Pancreas (tissue), 10 donors: ENCODE measurements at places on chromosomes 5 and 9. TPM values are rescaled to one million over a fixed set of nuclear protein-coding genes. Genes with fewer than 3 reads are reported as not detected.

DNA sequence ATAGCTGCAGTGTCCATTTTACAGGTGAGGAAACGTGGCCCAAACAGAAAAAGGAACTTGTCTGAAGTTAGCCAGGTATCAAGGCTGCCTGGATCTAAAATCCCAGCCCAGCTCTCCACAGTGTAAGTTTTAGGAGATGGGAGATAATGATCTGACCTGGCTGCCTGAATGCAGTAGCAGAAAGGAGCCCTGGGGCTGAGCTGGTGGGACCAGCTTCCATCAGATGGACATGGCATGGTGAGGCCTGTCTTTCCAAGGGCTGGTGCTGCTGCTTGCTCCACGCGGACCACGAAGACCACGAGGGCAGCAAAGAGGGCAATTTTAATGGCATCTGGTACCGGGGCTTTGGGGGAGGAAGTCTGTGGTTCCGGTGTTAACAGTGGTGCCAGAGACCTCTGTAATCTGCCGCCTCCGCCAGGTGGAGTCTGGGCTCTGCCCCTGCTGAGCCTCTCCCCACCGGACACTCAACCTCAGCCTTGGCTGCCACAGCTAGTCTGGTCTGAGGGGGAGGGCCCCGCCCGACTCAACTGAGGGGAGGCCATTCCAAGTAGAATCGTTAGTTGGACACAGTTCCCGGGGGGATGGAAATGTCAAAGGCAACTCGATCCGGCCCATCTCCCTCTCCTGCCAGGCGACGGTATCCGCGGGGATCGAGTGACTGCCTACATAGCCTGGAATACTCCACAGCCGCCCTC, 650 bp downstream of the MYORG start:
- DNase-seq: peak; percentile 78

DNA sequence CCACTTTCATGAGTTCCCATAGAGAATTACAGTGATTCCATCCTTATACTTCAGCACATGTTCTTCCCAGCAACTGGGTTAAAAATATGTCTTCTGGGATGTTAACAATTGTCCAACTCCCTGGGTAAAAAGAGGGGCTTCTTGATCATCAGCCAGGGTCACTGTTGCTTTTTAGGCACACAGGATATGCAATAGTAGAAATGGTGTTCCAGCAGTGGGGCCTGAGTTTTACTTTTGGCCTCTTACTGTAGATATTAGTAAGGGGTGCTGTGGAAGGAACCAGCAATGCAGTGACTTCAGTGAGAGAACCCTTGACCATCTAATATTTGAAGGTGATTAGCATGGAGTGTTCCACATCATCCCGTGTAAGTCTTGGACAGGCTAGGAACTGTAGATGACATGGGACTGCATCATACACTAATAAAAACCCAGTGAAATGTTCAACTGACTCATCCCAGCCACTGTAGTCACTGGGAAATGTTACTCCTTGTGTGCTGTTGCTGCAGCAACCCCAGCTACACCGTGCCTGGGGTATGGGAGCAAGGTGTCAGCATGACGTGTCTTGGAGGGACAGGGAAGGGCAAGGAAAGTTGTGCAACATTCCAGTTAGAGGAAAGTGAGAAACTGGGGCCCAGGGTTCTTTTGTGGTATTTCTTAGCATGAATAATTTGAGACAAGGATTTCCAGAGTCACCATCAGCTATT, 610.9 kb downstream of the RAB3C start:
- no peak for DNase-seq

DNA sequence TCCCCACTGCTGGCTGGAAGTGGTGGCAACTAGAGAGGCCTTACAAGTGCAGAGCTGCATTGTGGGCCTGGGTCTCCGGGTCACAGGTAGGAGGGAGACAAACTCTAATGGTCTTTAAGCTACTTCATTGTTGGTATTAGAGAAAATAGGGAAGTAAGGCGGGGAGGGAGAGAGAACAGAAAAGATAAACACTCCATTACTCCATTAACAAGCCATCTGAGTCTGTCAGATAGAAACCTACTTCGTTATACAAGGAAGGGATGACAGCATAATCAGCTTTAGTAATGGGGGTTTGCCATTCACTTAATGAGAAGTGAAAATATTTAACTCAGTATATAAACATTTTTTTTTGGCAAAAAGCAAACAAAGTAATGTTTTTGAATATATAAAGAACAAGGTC, 107.4 kb downstream of the TLE1 start:
- DNase-seq: no peak

GRCh38 chr9:114497727-114498382, 7.4 kb downstream of the WHRN start:
- no peak for DNase-seq

GRCh38 chr5:175471628-175472027, 6.7 kb upstream of the SFXN1 start:
- DNase-seq: no peak

GRCh38 chr9:11038366-11038765, 425.6 kb upstream of the PTPRD start:
- no peak for DNase-seq

The FAM151B gene
- 1.2 TPM for polyA plus RNA-seq
